Activated CD4-positive, alpha-beta T cell treated with anti-CD3 and anti-CD28 coated beads, Interleukin-2, amount 50 U/mL, for 4 hours (primary cell): ENCODE measurements at places on chromosomes 4 and X.
A peak's percentile ranks its signal among the peaks of the same experiment; 100 is the strongest.

DNA sequence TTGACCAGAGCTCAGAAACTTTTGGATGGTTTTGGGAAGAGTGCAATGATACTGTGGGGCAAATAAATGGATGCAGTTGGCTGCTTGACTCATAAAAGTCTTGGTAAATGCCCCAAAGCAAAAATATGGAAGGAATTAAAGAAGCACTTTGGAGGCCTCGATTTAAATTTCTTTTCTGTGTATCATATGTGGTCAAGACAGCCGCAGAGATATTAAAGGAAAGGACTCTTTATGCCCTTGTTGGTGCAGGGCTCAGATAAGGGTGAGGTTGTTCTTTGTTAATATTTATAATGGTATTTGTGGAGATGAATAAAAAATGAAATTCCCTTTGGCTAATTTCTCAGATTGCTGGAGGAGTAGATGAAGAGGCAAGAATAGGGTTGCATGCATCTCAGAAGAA is 90.2 kb downstream of the NHS start:
- no peak for DNase-seq

GRCh38 chr4:123564758-123565346 is 168.3 kb downstream of the SPRY1 start:
- peak; percentile 5 for DNase-seq

GRCh38 chrX:151922692-151923091 is 10.0 kb downstream of the MAGEA4 start:
- no peak for DNase-seq

DNA sequence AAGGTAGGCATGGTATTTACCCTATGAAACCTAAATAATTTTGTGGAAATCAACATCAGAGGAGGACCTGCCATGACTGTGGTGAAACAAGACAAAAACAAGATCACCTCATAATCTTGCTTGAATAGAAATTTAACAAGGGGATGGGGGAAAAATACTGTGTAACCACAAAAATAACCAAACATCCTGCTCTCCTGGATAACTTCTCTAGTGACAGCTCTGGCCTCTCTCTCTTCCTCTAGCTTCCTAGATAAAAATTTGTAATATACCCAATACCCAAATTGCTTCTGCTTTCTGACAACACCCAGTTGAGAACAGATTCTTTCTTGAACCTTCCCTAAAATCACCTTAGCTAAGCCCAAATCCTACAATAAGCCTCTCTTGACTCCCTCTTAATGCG is 11.9 kb upstream of the TIGD2 start:
- no peak for DNase-seq

DNA sequence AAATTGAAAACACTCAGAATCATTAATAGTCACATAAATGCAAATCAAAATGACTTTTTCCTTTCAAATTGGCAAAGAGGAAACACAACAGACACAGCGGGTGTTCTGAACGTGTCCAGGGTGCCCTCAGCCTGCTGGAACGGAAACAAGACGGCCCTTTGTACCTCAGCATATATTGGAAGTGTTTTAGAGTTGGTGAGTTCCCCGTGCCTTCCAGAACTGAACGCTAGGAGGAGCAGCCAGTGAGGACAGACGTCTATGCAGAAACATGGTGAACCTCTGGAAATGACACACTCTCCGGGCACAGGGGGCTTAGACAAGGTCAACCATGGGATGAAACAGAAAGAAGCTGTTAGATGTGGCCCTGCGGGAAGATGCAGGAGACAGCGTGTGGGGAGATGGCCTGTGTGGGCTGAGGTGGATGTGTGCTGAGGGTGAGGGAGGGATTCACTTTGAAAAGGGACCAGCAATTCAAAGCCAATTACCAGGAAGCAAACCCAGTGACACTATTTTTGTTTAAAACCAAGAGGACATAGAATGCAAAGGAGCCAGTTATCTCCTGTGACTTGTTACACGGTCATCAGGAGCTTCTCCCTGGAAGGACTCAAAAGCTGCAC is 40.4 kb downstream of the RNF212 start:
- peak; percentile 47 for DNase-seq

DNA sequence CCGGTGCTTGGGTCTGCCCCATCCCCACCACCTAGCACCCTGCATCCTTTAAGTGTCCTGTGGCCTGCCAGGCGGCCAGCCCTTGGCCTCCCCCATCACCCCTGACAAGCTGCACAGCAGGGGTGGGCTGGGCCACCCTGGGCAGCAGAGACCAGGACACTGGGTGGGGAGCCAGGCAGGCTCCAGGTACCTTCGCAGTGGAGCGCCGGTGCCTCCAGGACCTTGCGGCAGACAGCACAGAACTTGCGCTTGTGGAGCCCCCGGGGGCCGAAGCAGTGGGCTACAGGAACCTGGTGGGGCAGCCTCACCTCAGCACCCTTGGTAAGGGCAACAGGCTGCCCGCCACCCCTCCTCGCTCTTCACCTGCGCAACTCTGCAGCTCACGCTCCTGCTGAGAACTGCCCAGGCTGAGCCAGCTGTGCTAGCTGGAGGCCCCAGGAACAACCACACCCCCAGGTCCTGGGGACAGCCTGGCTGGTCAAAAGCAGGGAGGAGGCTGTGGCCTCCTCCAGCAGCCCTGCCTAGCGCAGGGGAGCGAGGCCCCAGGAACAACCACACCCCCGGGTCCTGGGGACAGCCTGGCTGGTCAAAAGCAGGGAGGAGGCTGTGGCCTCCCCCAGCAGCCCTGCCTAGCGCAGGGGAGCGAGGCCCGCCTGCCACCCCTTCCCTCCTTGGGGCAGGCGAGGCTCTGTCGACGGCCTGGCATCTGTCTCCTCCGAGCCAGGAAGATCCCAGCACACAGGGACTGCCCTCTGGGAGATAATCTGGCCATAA is 4.6 kb downstream of the DGKQ start:
- DNase-seq = no peak

- peak; percentile 16 for DNase-seq
Measured at GRCh38 chrX:56763556-56764152, 34.6 kb downstream of the NBDY start.

DNA sequence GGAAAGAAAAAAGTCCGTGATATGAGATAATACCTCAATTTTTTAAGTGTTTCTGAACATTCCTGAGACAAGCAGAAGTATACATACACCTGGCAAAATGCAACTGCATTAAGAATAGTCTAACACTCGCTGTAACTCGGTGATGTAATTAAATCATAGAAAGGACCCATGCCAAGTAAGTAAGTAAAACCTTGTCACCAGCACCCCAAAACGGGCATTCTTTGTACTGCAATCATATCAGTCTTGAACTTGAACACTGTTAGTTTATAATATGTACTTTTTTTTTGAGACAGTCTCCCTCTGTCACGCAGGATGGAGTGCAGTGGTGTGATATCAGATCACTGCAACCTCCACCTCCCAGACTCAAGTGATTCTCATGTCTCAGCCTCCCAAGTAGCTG is 47.4 kb downstream of the SMIM14 start:
- DNase-seq = no peak

- DNase-seq = no peak
Measured at GRCh38 chrX:112874614-112875013, 34.0 kb upstream of the AMOT start.

GRCh38 chr4:90841676-90842075 is 714.5 kb downstream of the CCSER1 start:
- no peak for DNase-seq

- no peak for DNase-seq
Measured at GRCh38 chrX:154739952-154740465, 10.9 kb downstream of the GAB3 start.

DNA sequence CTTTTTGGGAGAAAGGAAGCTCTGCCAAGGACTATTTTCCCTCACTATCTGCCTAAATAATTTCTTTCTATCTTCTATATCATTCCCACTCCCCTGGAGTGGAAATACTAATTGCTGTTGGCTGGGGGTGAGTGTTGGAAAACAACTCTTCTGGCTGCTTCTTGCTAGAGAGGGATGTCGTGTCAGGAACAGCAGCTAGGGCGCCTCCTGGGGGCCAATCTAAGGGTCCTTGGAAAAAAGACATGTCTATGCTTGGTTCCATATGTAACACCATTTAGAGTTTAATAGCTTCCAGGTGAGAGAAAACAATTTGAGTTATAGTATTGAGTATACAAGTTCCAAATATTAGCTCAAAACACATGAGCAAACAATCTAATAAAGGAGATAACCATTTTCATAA is 111.3 kb downstream of the MAGEE1 start:
- DNase-seq = no peak

- DNase-seq = no peak
Measured at GRCh38 chr4:132502096-132502552, 647.0 kb upstream of the PCDH10 start.

DNA sequence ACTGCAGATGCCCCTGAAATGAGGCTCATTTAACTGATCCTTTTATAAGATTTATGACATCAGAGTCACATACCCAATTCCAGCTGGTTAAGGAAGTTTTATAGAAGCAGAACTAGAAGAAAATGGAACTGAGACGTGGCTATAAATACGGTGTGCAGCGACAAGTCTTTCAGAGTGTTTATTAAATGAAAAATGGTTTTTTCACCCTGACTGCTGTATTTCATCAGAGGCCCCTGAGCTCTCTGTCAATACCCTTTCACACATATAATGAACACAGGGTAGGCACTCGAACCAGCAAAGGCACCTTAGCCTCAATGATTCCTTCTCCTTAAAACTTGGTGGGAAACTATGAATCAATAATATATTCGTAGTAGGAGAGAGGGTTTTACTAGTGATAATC is 380.8 kb upstream of the ANXA10 start:
- DNase-seq = no peak

DNA sequence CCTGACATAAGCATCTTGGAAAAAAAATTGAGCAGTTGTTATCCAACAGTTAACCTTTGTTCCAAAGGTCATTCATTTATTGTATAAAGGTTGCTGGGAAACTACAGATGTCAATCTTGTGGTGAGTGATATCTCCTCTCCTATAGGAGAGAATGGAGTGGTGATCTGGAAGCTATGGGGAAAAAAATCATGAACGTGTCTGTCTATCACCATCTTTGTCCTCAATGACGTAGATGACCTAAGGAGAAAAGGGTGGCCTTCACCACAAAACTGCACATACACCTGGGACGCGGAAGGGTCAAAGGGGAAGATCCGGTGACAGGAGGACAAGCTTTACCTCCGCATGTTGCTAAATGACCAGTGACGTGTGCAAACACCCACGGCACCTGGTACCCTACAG is 27.3 kb downstream of the ASB5 start:
- DNase-seq = no peak

DNA sequence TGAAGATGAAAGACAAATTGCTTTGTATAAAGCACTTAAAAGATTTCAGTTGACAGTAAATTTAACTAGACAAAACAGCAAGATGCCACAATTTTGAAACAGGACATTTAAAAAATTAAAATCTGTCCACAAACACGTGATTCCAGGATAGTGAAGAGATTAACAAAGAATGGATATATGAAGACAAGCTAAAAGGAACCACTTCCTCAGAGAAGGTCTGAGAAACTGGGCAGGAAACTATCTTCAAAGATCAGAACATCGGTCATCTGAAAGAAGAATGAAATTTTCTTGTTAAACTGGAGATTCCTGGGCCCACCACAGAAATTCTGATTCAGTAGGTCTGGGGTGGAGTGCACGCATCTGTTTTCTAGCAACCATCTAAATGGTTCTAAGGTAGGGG is 1.4 kb downstream of the RWDD4 start:
- no peak for DNase-seq

DNA sequence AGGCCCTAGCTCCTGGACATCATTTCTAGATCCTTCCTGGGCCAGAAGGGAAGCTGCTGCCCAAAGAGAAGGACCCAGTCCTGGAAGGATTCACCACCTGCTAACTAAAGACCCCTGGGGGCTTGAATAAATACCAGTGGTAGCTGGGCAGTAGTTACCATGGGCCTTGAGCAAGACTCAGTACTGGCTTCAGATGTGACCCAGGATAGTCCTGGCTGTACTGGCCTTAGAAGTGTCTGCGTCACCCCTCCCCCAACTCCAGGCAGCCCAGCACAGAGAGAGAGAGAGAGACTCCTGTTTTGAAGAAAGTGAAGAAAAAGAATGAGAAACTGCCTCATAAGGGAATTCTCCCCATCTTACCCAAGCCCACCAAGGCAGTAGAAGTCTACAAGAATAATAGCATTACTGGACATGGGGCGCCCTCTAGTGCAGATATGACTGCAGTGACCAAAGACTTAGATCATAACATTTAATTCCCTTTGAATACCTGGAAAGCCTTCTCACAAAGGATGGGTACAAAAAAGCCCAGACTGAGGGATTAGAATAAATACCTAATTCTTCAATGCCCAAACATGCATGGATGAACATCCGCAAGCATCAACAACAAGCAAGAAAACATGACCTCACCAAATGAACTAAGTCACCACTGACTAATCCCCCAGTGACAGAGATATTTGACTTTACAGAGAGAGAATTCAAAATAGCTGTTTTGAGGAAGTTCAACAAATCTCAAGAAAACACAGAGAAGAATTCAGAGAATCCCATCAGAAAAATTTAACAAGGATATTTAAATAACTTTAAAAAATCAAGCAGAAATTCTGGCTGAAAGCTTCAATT is 171.8 kb downstream of the HNRNPD start:
- peak; percentile 32 for DNase-seq

DNA sequence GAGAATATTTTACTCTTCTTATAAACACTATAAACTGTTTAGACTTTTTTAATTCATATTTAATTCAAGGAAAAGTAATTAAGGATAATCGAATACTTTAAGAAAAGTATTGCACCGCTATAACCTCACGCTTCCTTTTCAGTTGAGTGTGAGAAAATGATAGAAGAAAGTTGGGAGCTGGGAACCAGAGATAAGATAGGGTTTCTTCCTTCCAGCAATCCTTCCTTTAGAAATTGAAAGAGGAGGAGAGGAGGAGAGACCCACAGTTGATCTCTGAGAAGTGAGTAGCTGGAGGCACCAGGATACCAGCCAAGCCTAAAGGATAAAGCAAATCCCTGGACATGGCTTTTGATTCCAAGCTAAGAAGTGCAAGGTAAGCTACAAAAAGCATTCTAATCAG is 242.3 kb upstream of the NOCT start:
- no peak for DNase-seq

DNA sequence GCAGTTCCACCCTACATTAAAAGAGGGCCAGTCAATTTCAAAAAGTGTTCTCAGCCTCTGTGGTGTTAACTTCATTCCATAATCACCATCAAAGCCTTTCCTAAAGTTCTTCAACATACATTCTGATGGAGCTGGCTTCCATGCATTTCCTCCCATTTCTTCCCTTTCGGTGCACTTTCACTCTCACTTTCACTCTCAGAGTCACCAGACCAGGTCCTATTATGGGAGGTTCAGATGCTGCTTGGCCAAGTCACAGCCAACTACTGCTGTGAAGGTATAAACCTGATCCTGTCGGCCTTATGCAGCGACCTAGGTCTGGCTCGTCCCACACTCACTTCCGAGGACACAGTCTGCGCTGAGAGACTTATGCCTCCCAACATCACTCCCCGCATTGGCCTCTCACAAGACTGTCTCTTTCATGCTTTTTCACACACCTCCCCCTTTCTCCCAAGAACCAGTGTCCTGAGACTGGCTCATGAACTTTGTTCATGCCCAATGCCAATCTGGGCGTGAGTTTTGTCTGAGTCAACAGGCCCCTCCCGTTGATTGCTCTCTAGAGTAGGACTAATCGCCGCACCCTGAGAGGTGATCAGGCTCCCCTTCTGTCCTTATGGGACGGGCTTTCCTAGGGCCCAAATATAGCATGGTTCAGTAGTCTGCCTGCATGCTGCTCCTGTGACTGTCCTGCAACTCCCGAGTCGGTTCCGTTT is 60.8 kb upstream of the XAGE1B start:
- no peak for DNase-seq
